ENCODE measurements at places on chromosomes 1 and 21. TPM values are rescaled to one million over a fixed set of nuclear protein-coding genes. Genes with fewer than 3 reads are reported as not detected.

The TNFSF4 gene
- polyA plus RNA-seq = 0.64 TPM

The THRAP3 gene
- polyA plus RNA-seq = 100 TPM

The FAM72B gene
- polyA plus RNA-seq = 0.15 TPM

The CD5L gene
- polyA plus RNA-seq = not detected

The HES5 gene
- not detected for polyA plus RNA-seq

The SNX7 gene
- 1.3 TPM for polyA plus RNA-seq

The ATP1A2 gene
- not detected for polyA plus RNA-seq

The RUSC1 gene
- 9.8 TPM for polyA plus RNA-seq

The MANEAL gene
- 4.0 TPM for polyA plus RNA-seq

The CHIT1 gene
- polyA plus RNA-seq = not detected

The C4BPB gene
- polyA plus RNA-seq = not detected

The CASQ2 gene
- polyA plus RNA-seq = not detected

The CELA3A gene
- polyA plus RNA-seq = not detected

The TTC13 gene
- 13.1 TPM for polyA plus RNA-seq

The DCLRE1B gene
- 5.1 TPM for polyA plus RNA-seq

The THEM5 gene
- polyA plus RNA-seq = 0.38 TPM

The SPRR2E gene
- polyA plus RNA-seq = not detected

The APOBEC4 gene
- not detected for polyA plus RNA-seq

The BLACAT1 gene
- not detected for polyA plus RNA-seq

The FBLIM1 gene
- not detected for polyA plus RNA-seq

The PYHIN1 gene
- polyA plus RNA-seq = 110 TPM

The FCN3 gene
- polyA plus RNA-seq = not detected

The HFM1 gene
- not detected for polyA plus RNA-seq

The SIK1 gene
- 0.62 TPM for polyA plus RNA-seq

The RAP1GAP gene
- not detected for polyA plus RNA-seq

The XKR8 gene
- polyA plus RNA-seq = 23.3 TPM

The SMCP gene
- not detected for polyA plus RNA-seq

The LCE1C gene
- not detected for polyA plus RNA-seq

The S100A9 gene
- 4.7 TPM for polyA plus RNA-seq

The OR6K3 gene
- not detected for polyA plus RNA-seq

The TRAF3IP3 gene
- 414 TPM for polyA plus RNA-seq

The TEDDM1 gene
- polyA plus RNA-seq = not detected

The DUSP23 gene
- polyA plus RNA-seq = 65.8 TPM

The ITLN2 gene
- polyA plus RNA-seq = not detected

The DNM3 gene
- polyA plus RNA-seq = 0.29 TPM

The TRABD2B gene
- polyA plus RNA-seq = not detected

The PLCH2 gene
- polyA plus RNA-seq = 2.8 TPM

The RASAL2 gene
- polyA plus RNA-seq = not detected

The CLEC20A gene
- not detected for polyA plus RNA-seq

The CGN gene
- 0.36 TPM for polyA plus RNA-seq

The FAM177B gene
- polyA plus RNA-seq = not detected

The RWDD3 gene
- polyA plus RNA-seq = 38.3 TPM

The CFAP141 gene
- not detected for polyA plus RNA-seq
